ENCODE measurements at places on chromosomes 7 and 10. TPM values are rescaled to one million over a fixed set of nuclear protein-coding genes. Genes with fewer than 3 reads are reported as not detected.

The PNLIPRP1 gene
- total RNA-seq: not detected

The MACROH2A2 gene
- 23.0 TPM for total RNA-seq

The ASB10 gene
- not detected for total RNA-seq

The ECHS1 gene
- total RNA-seq: 147 TPM

The LIPK gene
- total RNA-seq: not detected

The ANKRD61 gene
- total RNA-seq: 0.51 TPM

The RBP3 gene
- not detected for total RNA-seq

The TDRD1 gene
- total RNA-seq: not detected

The HTR5A gene
- not detected for total RNA-seq

The PSAP gene
- total RNA-seq: 901 TPM

The PNPLA8 gene
- 18.1 TPM for total RNA-seq

The PALD1 gene
- 6.7 TPM for total RNA-seq

The CCDC146 gene
- 0.48 TPM for total RNA-seq

The ERVW-1 gene
- not detected for total RNA-seq

The WAC gene
- total RNA-seq: 70.3 TPM

The FAM13C gene
- total RNA-seq: 0.08 TPM

The TMEM213 gene
- not detected for total RNA-seq

The EPHA1 gene
- not detected for total RNA-seq

The LOXL4 gene
- 1.7 TPM for total RNA-seq

The NKX1-2 gene
- total RNA-seq: not detected

The PKD2L1 gene
- 0.07 TPM for total RNA-seq

The KCNH2 gene
- 2.0 TPM for total RNA-seq

The INSYN2A gene
- total RNA-seq: 1.6 TPM

The PRKAR2B gene
- 2.8 TPM for total RNA-seq

The KLF14 gene
- 0.08 TPM for total RNA-seq

The AKR1B15 gene
- total RNA-seq: 21.6 TPM

The DLG5 gene
- 31.3 TPM for total RNA-seq

The GIGYF1 gene
- 11.8 TPM for total RNA-seq

The TYW1B gene
- 2.2 TPM for total RNA-seq

The PPP1R9A gene
- 2.6 TPM for total RNA-seq

The PTN gene
- total RNA-seq: not detected
